Epithelial cell of alveolus of lung (primary cell): ENCODE measurements at places on chromosomes 5 and 9. TPM values are rescaled to one million over a fixed set of nuclear protein-coding genes. Genes with fewer than 3 reads are reported as not detected.

Gene CORO2A
- 0.32 and 2.1 TPM in 2 replicates for total RNA-seq

Gene CA9
- total RNA-seq: 6.7 and 52.0 TPM in 2 replicates

Gene FAM81B
- not detected in 2 replicates for total RNA-seq

Gene PFN3
- not detected in 2 replicates for total RNA-seq

Gene IRX1
- total RNA-seq: 1.7 TPM in 1 of 2 replicates, not detected in the other

Gene PIP5K1B
- total RNA-seq: under 0.01 TPM in 1 of 2 replicates, not detected in the other
